Tibial artery (tissue), 4 donors: ENCODE measurements at places on chromosomes 6 and 20.

- DNase-seq, result no peak
These were observed 67.5 kb upstream of the PBOV1 start for GRCh38 chr6:138285800-138286199.

DNA sequence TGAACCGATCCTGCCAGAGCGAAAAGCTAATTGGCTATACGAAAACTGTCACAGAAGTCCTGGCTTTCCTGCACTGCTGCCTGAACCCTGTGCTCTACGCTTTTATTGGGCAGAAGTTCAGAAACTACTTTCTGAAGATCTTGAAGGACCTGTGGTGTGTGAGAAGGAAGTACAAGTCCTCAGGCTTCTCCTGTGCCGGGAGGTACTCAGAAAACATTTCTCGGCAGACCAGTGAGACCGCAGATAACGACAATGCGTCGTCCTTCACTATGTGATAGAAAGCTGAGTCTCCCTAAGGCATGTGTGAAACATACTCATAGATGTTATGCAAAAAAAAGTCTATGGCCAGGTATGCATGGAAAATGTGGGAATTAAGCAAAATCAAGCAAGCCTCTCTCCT, 14.2 kb downstream of the CCR6 start:
- no peak for DNase-seq

- DNase-seq, result no peak
These were observed 64.6 kb downstream of the NUS1 start for GRCh38 chr6:117739869-117740268.

- no peak for DNase-seq
These were observed 249.8 kb upstream of the JARID2 start for GRCh38 chr6:14995966-14996602.

- DNase-seq, result no peak
These were observed 14.6 kb downstream of the SAYSD1 start for GRCh38 chr6:39100358-39100757.

GRCh38 chr20:52242237-52243230, 51.0 kb upstream of the ZFP64 start:
- no peak for DNase-seq

- no peak for DNase-seq
These were observed 5.1 kb upstream of the SRPK1 start for GRCh38 chr6:35925961-35926360.

DNA sequence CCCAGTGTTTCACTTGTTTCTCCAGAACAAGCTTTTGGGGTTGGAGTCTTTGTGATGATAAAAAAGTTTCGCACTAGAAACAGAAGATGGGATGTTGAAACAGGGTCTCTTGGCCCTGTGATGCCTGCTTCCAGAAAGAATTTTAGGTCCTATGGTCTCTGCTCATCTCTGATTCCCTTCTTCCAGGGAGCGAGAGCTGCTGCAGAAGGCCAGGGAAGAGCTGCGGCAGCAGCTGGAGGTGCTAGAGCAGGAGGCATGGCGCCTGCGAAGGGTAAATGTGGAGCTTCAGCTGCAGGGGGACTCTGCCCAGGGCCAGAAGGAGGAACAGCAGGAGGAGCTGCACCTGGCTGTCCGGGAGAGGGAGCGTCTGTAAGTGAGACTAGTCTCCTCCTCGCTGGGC, 18.3 kb downstream of the CEP250 start:
- no peak for DNase-seq

- no peak for DNase-seq
These were observed 612.2 kb downstream of the HDGFL1 start for GRCh38 chr6:23181356-23182110.

DNA sequence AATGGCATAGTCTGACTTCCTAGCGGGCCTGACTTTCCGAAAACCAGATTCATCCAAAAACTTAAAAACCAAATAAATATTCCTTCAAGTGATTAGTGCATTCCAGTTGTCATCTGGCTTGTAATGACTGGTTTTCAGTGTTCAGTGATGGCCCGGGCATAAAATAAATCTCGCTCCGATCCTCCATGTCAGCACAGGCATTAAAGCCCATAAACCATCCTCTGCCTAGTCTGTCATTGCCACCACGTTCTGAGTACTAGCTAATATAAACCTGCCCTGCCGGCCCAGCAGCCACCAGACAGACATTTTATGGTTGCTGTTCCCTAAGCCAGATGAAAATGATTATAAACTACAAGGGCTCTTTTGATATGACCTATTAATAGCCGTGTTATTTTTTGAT, 232.3 kb upstream of the GMDS start:
- DNase-seq, result no peak

- DNase-seq, result no peak
These were observed 500 bp downstream of the LTV1 start for GRCh38 chr6:143843677-143843999.
